Ovary (tissue), 10 donors: ENCODE measurements at places on chromosomes 11 and 22.

DNA sequence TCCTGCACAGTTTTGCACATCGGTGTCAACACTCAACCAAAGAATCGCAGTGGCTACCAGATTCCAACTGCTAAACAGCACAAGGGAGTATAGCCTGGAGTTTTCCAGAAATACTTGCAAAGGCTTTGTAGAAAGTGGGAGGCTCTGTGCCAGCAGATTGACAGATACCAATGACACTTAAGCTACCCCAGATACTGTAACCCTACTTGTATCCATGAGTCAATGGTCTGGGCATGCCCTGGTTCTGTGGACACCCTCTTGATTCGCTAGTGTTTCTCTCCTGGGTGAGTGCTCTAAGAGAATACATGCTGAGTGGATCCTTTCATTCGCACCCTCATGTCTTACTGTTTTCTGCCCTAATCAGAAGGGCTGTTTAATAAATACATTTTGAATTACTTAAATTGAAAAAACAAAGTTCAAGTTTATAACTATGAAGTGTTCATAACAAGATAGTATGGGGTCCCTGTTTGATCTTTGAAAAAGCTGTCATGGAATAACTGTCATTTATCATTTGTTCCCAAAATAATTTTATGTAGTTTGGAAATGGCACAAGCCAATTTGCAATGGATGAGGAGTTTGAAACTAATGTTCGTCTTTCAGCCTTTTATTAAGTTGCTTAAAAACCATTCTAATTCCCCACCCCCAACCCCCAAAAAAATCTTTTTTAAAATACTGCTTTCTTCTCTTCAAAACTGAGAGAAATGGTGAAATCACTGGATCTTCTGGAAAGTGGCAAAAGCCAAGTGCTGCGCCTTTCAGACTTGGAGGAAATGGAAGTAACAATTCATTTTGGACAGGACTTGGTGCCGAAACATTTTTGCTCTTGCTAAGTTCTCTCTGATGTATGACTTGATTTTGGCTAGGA lies 600.5 kb upstream of the TENM4 start:
- no peaks in the 10 kb centered on the region for H3K36me3 ChIP-seq
- H3K27ac ChIP-seq = no peak overlapping the region
- no peaks in the 10 kb centered on the region for H3K27me3 ChIP-seq
- no peak for DNase-seq
- H3K4me3 ChIP-seq = no peak overlapping the region

- H3K27me3 ChIP-seq = no peaks in the 10 kb centered on the region
- H3K27ac ChIP-seq = no peak overlapping the region
- H3K4me1 ChIP-seq = no peaks in the 10 kb centered on the region
- no peak overlapping the region for H3K4me3 ChIP-seq
- no peaks in the 10 kb centered on the region for H3K36me3 ChIP-seq
- no peak for DNase-seq
These were observed 153.0 kb upstream of the LRRC4C start for GRCh38 chr11:41612415-41612814.

DNA sequence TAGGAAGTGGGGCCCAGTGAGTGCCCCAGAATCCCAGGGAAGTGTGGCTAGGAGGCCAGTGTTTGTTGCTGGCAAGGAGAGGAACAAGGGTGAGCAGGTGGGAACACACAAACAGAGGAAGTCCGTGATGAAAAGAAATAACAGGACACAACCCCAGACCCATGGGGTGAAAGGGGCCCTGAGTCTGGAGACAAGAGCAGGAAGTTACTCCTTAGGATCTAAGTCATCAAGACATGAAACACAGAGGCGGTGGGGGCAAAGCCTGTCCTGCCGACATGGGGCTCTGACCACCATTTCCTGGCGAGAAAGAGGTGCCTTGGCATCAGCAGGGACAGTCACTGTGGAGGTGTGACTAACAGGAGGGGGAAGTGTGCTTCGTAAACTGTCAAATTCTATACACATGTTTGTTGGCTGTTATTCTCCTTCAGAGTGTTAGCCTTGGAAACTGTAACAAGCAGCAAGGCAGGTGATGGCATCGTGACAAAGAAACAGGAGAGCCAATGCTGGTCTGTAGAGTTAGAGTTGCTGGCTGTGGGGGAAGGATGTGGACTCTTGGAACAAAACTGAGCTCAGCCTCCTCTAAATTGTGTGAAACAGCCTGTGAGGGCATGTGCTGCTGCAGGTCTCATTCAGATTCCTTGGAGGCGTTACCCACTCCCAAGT lies 21.7 kb downstream of the CHST1 start:
- no peaks in the 10 kb centered on the region for H3K27me3 ChIP-seq
- no peak for DNase-seq
- H3K36me3 ChIP-seq = no peaks in the 10 kb centered on the region
- H3K27ac ChIP-seq = no peak overlapping the region

- no peak overlapping the region for H3K27ac ChIP-seq
- peaks cover 3% of the 10 kb centered on the region for H3K4me1 ChIP-seq
- peak overlapping the region; percentile 36 for H3K4me3 ChIP-seq
- no peaks in the 10 kb centered on the region for H3K27me3 ChIP-seq
- no peaks in the 10 kb centered on the region for H3K36me3 ChIP-seq
These were observed 31.2 kb downstream of the PDE2A start for GRCh38 chr11:72642884-72643522.

DNA sequence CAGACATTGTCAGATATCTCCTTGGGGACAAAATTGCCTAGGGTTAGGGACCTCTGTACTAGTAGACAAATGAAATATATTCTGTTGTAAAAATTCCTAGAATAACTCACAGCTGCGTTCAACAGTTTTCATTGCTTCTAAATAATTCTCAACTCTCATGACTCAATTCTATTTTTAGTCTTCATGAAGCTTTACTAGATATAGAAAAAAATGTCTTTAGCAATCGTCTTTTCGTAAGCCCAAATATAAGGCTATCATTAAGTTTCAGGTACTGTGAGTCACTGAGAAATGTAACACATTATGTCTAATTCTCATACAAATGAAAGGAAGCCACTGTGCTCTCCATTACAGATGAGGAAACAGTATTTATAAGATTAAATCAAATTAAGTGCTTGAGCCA lies 6.4 kb downstream of the MMP12 start:
- H3K27me3 ChIP-seq = no peaks in the 10 kb centered on the region
- no peak overlapping the region for H3K27ac ChIP-seq
- H3K4me1 ChIP-seq = no peaks in the 10 kb centered on the region
- no peak overlapping the region for H3K4me3 ChIP-seq
- no peaks in the 10 kb centered on the region for H3K36me3 ChIP-seq

GRCh38 chr11:93542811-93543229 lies 371 bp downstream of the SMCO4 start:
- peaks cover 5% of the 10 kb centered on the region for H3K4me1 ChIP-seq
- H3K36me3 ChIP-seq = no peaks in the 10 kb centered on the region
- H3K27ac ChIP-seq = peak overlapping the region; percentile 86
- peak; percentile 45 for DNase-seq

- no peaks in the 10 kb centered on the region for H3K36me3 ChIP-seq
- H3K4me1 ChIP-seq = peaks cover 6% of the 10 kb centered on the region
- H3K4me3 ChIP-seq = no peak overlapping the region
- no peak for DNase-seq
- H3K27me3 ChIP-seq = no peaks in the 10 kb centered on the region
These were observed 61.5 kb downstream of the RPUSD4 start for GRCh38 chr11:126149759-126150625.

GRCh38 chr22:22770280-22770871 lies 117.2 kb upstream of the IGLL5 start:
- no peak overlapping the region for H3K4me3 ChIP-seq
- no peaks in the 10 kb centered on the region for H3K36me3 ChIP-seq
- no peaks in the 10 kb centered on the region for H3K27me3 ChIP-seq
- peak; percentile 17 for DNase-seq
- peaks cover 4% of the 10 kb centered on the region for H3K4me1 ChIP-seq

GRCh38 chr11:17673951-17674350 lies 45.4 kb upstream of the MYOD1 start:
- DNase-seq = no peak
- no peaks in the 10 kb centered on the region for H3K36me3 ChIP-seq
- H3K4me1 ChIP-seq = no peaks in the 10 kb centered on the region
- H3K4me3 ChIP-seq = no peak overlapping the region
- no peaks in the 10 kb centered on the region for H3K27me3 ChIP-seq

DNA sequence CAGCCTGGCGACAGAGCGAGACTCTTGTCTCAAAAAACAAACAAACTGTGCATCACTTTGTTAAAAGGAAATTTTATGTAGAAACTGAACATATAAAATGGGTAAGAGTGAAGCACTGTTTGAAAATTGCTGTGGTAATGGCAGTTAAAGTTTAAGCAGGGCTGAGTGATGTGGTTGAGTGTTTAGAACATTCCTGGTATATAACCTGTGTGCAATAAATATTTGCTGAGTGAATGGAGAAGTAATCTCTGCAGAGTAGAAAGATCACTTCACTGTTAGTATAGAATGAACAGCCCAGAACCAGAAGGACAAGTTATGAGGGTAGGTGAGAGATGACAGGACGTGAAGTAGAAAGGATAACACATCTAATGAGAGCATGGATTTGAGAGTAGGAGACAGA lies 27.3 kb downstream of the CECR2 start:
- no peaks in the 10 kb centered on the region for H3K36me3 ChIP-seq
- no peaks in the 10 kb centered on the region for H3K27me3 ChIP-seq
- H3K4me3 ChIP-seq = no peak overlapping the region
- no peak for DNase-seq

DNA sequence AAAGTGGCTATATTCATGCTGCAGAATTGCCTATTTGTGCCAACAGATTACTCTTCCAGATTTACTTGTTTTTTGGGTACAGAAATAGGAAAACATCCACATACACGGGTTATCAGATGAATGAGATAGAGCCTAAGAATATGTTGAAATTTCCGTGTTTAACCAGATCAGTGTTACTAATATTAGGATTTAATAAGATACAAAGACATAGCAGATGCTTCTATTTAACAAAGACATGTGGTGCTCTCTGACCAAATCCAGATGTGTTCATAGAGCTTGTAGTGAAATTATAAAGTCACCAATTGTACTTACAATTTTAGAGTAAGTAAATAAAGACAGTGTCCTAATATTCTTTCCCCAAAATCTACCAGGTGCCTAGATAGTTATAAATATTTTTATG lies 208.0 kb downstream of the CASP12 start:
- no peak for DNase-seq
- H3K4me3 ChIP-seq = no peak overlapping the region
- no peak overlapping the region for H3K27ac ChIP-seq
- no peaks in the 10 kb centered on the region for H3K27me3 ChIP-seq
- no peaks in the 10 kb centered on the region for H3K36me3 ChIP-seq

DNA sequence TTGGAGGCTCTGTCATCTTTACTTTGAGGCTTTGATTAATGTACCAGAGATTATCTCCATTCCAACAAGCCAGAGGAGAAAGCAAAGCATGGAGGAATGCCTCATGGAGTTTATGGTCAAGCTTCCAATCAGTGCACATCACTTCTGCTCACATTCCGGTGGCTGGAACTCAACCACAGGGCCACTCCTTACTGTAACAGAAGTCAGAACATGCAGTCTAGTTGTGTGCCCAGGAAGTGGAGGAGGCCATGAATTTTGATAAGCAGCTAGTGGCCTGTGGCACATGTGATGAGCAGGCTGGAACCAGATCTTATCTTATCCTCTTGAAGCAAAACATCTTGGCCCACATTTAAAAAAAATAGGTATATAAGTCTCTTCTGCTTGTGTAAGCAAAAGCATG lies 258.9 kb upstream of the ARHGAP20 start:
- H3K27ac ChIP-seq = no peak overlapping the region
- no peaks in the 10 kb centered on the region for H3K4me1 ChIP-seq
- DNase-seq = no peak
- H3K4me3 ChIP-seq = no peak overlapping the region
- H3K27me3 ChIP-seq = no peaks in the 10 kb centered on the region

DNA sequence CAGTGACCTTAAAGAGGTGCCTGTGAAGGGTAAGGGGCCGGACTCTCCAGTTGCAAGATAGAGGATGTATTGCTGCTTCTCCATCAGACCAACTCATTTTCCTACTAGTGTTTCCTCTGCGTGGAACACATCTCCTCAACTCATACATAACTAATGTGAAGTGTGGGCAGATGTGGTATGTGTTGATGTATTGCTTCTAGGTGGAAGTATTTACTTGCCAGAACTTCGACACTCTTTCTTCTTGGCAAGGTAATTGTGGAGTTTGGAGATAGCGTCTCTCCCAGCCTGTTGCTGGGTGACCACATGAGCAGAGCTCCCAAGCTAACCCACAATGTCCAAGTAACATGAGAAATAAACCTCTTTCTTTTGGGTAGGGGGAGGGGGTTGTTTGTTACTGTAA lies 456.9 kb downstream of the DYNC2H1 start:
- no peak overlapping the region for H3K27ac ChIP-seq
- DNase-seq = no peak

DNA sequence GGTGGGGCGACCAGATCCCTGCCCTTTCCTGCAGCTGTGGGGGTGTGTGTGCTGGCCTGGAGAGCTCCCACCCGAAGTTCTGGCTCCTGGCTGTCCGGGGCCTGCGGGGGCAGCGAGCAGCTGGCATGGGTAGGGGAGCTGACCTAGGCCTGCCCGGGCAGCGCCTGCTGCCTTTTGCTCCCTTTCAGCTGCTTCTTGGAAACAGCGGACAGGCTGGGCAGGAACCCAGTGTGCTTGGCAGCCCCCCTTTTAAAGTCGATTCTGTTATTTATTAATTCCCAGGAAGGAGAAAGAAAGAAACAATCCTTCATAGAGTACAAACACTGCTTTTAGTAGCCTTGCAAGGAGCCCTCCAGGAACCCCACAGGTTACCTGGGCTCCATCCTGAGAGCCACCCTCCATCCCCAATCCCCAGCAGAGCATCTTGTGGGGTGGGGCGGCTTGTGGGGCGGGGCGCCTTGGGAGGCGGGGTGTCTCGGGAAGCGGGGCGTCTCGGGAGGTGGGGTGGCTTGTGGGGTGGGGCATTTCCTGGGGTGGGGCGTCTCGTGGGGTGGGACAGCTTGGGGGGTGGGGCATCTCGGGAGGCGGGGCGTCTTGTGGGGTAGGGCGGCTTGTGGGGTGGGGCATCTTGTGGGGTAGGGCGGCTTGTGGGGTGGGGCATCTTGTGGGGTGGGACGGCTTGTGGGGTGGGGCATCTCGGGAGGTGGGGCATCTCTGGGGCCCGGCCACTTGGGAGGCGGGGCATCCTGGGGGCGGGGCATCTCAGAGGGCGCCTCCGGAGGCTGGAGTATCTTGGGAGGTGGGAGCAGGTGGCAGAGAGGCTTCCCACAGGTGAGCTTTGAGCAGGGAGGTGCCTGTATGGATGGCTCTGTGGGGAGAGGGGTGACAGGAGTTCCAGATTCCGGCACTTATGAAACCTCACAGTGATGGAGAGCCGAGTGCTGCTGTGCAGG lies 7.0 kb downstream of the CD81 start:
- H3K27me3 ChIP-seq = no peaks in the 10 kb centered on the region
- H3K4me1 ChIP-seq = peaks cover 65% of the 10 kb centered on the region
- H3K36me3 ChIP-seq = no peaks in the 10 kb centered on the region
- H3K4me3 ChIP-seq = peak overlapping the region; percentile 3
- peak; percentile 33 for DNase-seq

GRCh38 chr11:20933958-20934357 lies 264.6 kb downstream of the NELL1 start:
- no peak overlapping the region for H3K27ac ChIP-seq
- no peaks in the 10 kb centered on the region for H3K27me3 ChIP-seq
- no peaks in the 10 kb centered on the region for H3K4me1 ChIP-seq

- H3K27me3 ChIP-seq = no peaks in the 10 kb centered on the region
- no peaks in the 10 kb centered on the region for H3K4me1 ChIP-seq
- H3K36me3 ChIP-seq = no peaks in the 10 kb centered on the region
- H3K4me3 ChIP-seq = no peak overlapping the region
- no peak for DNase-seq
These were observed 44.5 kb upstream of the DKK3 start for GRCh38 chr11:12052676-12053605.
